ENCODE measurements at places on chromosomes 2 and 18.
A peak's percentile ranks its signal among the peaks of the same experiment; 100 is the strongest.

DNA sequence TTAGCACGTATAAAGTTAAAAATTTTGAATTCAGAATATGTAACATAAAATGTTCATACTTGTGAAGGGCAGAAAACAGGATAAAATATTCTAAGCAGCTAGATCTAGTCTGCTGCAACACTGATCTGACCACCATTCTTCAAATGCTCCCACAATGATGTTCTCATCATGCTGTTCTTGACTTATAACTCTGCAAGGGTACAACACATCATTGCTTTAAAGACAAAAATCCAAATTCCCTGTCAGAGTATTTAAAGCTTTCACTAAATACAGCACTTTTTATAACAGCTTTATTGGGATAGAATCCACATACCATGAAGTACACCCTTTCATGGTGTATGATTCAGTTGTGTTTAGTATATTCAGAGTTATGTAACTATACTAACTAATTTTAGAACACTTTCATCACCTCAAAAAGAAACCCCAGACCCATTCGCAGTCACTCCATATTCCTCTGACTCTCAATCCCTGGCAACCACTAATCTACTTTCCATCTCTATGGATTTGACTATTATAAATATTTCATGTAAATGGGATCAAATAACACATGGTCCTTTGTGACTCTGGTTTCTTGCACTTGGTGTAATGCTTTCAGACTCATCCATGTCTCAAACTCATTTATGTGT lies 56.4 kb downstream of the MAP4K3 start:
- DNase-seq, result no peak

DNA sequence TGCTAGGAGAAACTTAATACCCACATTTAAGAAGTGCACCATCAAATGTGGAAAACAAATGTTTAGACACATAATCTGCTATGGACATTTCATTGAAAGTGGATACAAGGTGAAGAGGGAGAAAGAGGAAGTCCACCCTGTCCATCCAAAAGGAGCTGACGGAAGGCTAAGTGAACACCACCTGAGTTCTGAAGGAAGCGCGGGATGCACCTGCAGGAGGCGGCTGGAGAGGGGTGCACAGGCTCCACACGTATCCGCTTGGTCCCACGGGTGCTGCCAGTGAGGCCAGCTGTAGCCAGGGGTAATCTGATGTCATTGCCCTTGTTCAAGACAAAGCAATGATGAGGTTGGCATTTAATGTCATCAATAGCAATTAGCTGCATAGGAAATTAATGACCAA lies 75.9 kb upstream of the TMEM18 start:
- no peak for DNase-seq

DNA sequence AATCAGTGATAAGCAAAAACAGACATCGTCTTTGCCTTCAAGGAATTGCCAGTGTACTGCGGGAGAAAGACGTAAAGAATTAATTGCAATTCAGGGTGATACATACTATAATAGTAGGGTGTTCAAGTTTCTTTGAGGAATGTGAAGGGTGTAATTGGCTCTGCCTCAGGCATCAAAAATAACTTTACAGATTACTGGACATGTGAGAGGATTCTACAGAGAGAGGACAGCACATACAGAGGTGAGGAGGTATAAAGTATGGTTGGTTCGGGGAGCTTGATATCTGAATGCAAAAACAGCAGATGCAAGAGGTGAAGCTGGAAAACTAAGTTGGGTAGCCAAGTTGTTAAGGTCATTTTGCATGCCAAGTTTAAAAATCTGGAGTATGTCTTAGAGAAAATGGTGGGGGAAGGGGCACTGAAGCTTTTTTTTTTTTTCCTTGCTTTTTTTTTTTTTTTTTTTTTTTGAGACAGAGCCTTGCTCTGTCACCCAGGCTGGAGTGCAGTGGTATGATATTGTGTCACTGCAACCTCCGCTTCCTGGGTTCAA lies 227.5 kb upstream of the FOSL2 start:
- DNase-seq, result no peak

- peak; percentile 4 for DNase-seq
Observed at GRCh38 chr2:17822445-17823117, 6.3 kb downstream of the MSGN1 start.

DNA sequence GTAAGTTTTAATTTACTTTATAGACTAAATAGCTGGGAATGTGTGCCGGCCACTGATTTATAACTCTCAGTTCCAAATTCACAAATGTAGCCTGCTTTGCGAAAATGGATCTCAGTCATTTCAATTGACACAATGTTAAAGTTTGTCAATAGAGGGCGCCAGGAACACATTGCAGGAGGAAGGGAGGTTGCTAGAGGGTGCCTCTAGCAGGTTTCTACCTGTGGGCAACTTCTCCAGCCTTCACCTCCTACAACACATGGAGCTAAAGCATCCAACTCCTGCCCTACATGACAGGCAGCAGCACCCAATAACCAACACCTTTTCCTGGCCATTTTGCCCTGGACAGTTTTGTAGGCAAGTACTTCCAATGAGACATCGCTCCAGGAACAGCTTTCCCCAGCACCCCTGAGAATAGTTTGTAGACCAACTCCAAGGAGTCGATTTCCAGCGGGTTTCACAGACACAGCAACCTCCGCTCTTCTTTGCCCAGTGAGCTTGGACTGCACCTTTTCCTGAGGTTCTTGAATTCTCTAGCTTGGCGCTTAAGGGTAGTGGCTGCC lies 784.8 kb upstream of the CDH2 start:
- no peak for DNase-seq

DNA sequence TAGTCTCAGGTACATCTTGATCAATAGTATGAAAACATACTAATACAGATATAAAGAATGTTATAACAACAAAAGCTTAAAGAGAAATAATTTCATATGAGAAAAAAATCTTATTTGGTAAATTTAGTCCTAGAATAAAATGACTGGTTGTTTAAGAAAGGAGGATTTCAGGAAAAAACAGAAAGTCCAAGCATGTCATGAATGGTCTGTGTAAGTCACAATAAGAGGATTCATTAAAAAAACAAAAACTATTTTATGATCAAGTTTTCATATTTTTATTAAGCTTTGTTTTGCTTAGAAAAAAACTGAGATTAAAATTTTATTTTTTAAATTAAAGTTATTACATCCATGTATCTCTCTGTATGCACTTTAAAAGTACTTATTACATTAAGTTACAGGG lies 353.9 kb upstream of the SPHKAP start:
- no peak for DNase-seq

GRCh38 chr2:32277363-32277673 lies 386 bp upstream of the YIPF4 start:
- no peak for DNase-seq

GRCh38 chr2:63856303-63856603 lies 14.6 kb downstream of the UGP2 start:
- no peak for DNase-seq

DNA sequence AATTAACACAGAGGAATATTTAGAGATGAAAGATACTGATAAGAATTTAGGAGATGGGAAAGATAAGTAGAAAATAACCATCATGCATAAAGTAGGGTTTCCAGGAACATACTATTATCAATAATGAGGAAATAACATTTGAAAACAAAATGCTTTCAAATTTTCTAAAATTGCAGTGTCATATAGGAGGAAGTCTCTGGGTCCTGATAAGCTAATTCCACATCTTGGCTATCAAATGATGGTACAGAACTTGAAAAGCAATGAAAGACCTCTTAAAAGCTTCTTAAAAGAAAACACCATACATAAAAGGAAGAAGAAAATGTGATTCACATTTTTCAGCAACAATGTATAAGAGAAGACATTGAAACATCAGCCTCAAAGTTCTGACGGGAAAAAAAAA lies 1024.8 kb downstream of the TSN start:
- DNase-seq, result no peak

DNA sequence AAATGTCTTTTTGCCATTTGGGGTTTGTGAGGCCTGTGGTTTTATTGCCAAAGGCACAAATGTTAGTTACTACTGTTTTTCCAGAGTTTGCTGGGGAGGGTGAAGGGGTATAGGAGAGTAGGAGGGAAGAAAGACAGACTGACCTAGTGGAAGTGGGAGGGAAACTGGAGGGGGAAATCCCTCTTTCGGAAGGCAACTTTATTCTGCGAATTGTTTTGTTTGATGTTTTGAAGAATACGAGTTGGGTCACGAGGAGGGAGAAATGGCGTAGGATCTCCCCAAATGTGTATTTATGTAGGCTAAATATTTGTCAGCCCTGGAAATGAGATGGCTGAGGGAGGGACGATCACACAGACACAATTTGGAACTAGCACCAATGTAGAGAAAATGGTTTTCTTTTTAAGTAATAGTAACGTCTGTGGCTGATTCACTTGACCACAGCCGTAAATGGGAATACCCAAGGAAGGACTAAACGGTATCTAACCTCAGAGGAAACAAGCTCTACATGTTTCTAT lies 172.3 kb downstream of the ICOS start:
- DNase-seq, result no peak

DNA sequence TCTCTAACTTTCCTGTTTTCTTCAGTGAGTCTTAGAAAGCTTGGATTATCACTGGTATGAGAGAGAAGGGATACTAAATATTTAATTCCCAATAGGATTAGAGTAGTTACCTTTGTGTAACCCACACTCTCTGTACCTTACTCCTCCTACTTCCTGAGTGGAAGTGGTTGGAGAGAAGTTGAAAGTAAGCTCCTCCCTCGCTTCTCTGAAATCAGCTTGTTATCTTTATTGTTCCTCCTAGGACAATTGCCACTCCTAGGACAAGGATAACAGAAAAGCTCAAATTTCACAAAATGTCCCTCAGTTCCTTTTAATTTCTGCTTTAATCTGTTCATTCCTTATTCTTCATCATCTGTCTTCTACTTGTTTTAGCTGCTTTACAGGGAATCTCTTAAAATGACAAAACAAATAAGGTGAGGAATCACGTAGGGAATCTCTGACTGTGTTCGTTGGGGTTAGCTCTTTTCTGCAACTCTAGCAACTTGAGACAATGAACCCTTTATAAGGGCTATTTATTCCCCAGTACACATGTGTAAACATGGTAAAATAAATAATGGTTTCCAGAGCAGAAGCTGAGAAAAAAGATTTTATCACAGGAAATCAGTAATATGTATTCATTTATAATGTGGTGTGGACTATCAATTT lies 8.6 kb downstream of the ITPRID2 start:
- no peak for DNase-seq

GRCh38 chr2:196066291-196067087 lies 2.1 kb downstream of the DNAH7 start:
- no peak for DNase-seq

DNA sequence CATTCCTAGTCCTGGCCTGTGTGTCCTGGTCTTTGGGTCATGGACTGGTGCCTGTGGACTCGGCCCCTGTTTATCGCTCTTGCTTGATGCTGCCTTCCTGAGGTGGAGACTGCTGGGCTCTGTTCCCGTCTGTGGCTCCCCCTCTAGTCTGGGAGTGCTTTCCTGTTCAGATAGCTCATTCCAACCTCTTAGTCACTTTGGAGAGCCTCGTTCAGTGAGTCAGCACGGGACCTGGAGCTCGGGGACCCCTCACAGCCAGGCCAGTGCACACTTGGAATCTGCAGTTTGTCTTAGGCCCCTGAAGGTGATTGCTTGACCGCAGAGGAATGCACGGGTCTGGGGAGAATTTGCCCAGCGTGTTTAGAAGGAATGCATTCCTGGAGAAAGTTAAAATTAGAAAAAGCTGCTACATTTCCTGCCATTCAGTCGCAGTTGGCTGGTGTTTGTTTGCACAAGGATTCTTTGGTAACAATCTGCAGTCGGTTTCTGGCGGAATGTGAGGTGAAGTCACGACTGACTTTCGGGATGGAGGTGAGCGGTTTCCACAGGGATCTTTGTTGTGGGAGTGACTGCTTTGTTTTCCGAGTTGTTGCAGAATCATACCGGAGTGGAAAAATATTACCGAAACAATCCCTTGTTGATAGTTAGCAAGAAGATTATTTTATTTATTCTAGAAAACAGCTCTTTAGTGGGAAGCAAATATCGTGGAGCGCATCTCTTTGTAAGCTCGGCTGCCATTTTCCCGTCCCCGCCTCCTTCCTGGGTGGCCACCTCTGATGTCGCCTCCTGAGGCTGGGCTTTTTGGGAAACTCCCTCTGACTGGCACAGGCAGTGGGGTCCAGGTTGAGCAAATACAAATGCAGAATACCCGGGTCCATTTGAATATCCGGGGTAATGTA lies 29.6 kb downstream of the SH3BP4 start:
- no peak for DNase-seq

GRCh38 chr2:207422380-207422779 lies 107.4 kb upstream of the CREB1 start:
- no peak for DNase-seq

DNA sequence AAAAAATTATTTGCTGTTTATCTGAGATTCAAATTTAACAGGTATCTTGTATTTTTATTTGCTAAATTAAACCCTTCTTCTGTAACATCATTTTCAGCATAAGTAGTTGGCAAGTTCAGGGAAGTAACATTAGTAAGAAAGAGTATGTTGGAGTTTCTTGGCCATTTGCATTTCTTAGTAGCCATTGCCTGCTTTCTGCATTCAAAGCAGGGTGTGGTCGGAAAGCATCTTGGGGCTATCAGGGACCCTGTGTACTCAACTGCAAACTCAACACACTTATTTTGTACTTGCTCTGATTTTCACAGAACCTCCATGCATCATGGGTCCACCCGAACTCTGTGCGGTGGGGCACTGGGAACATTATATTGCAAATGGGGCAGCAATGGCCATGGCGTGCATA lies 30.4 kb upstream of the REV1 start:
- no peak for DNase-seq

DNA sequence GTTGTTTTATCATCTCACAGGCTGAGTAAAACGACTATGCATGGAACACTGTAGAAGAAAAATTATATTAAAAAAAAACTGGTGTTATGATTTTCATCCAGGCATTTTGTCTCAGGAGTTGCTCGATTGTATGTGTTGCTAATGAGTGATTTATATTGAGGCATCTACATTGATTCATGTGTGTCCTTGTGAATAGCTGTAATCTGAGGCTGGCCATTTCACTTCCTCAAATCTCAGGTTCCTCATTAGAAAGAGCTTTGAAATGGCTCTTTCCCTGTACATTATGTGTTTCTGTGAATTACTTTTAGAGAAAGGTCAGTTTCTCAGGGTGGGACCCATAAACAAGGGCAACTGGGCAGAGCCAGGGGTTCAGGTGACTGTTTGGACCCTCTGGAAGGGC lies 2.3 kb downstream of the IL18R1 start:
- DNase-seq, result no peak

DNA sequence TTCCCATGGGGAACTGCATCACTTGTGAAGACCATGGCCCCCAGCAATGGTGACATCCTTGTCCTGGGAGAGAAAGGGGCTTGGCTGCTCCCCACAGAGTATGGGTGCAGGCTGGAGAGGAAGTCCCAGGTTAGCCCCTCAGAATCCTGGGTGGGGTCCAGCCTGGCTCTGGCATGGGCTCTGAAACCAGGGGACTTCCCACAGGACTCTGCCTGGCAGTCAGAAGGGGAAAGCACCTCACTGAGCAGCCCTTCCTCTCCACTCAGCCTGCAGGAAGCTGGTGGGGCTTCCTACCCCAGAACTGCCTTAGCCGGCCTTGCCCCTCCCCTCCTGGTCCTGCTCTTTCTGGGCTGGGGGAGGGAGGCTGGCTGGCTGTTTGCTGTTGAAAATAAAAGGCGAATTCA lies 3.7 kb downstream of the NEURL3 start:
- DNase-seq, result no peak

Measured in DMS79 (cell line).